Kidney (tissue), 22 donors: ENCODE measurements at places on chromosomes 4 and X. TPM values are rescaled to one million over a fixed set of nuclear protein-coding genes. Genes with fewer than 3 reads are reported as not detected.

- no peak for DNase-seq
Observed at GRCh38 chr4:2062168-2062807, 3.2 kb downstream of the NAT8L start.

DNA sequence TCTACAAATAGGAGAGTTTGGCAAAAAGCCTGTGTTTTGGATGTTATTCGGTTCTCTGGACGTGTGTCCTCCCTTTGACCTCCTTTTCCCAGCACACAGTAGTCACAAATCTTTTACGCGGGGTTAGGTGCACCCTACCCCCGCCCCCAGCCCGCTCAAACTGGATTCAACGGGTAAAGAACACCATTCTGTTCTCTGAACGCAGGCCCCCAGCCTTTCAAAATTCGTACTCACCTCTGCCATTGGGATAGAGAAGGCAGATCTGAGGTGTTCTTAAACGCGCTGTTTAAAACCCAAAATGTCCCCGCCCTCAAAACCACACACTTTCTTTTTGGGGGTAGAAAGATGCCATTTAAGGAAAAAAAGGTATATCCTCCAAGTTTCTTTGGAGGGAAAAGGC is 2.7 kb downstream of the LEF1 start:
- DNase-seq: peak; percentile 66

DNA sequence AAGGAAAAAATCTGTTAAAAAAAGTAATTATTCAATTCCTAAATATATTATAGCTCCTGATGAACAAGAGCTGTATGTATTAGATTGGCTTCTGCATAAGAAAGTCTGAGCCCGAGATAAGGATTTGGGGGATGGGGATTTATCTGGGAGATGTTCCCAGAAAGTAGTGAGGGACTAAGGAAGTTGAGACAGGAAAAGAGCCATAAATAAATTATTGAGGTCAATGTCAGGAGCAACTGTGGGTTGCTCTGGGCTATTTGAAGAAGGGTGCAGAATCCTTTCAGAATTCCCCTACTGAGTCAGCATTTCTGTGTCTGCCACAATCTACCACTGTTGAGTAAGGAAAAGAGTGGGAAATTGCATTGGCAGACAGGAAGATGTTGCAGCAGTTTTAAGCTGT is 3.1 kb upstream of the TDO2 start:
- DNase-seq: no peak

DNA sequence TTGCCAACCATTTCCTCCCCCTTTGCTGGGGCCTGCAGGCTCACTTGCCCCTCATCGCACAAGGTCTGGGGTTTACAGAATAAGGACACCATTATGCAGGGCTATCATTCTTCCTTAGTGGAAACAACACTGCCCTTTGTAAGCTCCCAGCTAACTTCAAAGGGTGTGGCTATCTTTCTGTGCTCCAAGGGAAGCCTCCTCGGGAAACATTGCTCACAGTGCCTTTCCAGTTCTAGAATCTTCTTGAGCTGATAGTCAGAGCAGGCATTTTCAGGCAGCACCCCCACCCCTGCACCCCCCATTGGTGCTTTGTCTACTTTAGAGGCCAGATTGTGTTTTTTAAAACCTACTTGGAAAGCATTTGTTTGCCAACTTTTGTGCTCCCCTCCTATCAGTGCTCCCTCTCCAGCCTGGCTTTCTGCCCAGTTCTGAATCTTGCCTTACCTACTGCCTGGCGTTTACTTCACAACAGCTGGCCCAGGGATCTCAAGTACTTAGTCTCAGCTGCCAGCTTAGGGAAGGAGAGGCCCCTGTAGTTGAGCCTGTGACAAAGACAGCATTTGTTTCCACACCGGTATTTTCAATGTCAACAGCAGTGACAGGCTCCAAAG is 53.5 kb downstream of the PLAC1 start:
- no peak for DNase-seq

DNA sequence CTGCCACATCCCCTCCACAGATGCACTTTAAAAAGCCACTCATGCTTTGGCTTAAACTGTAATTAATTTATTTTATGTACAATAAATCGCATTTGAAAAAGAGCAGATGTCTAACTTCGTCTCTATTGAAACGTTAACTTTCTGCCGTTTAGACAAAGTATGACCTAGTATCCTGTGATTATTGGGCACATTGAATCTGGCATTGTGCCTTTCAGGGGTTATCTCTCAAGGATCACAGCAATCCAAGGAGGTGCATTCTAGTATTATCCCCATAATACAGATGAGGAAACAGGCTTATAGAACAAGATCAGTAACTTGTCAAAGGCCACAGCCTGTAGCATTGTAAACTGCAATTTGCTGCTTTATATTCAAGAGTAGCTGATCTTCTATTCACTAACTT is 4.6 kb downstream of the RASL11B start:
- no peak for DNase-seq

DNA sequence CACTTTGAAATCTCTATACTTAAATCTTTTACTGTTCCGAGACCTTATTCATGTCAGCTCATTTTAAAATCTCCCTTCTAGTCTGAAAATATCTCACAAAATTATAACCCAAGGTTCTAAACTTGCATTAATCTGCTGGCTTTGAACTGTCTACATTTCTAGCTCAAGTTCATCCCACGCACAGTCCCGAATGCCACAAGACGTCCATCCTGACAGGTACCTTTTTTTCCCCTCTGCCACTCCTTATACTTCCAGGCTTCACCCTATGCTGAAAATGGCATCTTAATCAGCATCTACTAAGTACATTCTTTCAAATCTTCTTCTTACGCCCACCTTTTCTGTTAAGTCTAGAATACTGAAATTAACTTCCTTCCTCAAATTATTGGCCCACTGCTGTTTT is 259.2 kb upstream of the GALNTL6 start:
- DNase-seq: no peak

DNA sequence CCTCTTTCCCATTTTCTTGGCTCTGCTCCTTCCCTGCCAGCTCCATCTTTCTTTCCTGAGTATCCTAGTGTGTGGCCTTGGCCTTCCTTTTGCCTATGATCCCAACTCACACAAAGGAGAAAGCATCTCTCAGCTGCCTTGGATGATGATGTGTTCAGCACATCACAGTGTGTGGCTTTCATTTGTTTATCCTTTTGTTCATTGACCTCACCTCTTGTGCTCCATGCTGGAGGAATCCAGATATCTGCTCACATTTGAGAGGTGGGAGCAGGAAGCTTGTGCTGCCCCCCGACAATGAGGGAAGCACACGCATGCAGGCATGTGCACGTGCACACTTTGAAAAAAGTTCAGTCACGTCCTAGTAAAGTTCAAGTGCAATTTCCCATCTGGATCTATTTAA is 131.0 kb downstream of the SMIM20 start:
- DNase-seq: no peak

GRCh38 chrX:13891377-13892140 is 74.7 kb upstream of the GPM6B start:
- no peak for DNase-seq

DNA sequence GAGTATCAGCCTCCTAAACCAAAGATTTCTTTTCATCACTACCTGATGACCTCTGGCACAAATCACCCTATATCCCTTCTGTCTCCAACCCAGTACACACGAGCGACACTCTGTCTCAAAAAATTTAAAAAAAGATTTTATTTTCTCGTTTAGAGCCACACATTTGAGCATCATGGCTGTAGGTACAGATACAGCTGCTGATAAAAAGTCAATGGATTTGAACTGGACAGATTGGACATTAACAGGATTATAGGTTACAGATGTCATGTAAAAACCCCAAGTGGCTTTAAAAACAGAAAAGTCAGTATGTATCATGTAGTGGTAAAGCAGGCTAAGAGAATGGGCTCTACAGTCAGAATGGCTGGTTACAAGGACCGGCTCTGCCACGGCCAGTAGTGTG is 171.1 kb downstream of the SCFD2 start:
- no peak for DNase-seq

The USP17L17 gene
- not detected for polyA plus RNA-seq

The NDNF gene
- polyA plus RNA-seq: 14.7 TPM

The SFRP2 gene
- not detected for polyA plus RNA-seq

The ARR3 gene
- polyA plus RNA-seq: not detected
